ENCODE measurements at places on chromosomes 7 and 10. TPM values are rescaled to one million over a fixed set of nuclear protein-coding genes. Genes with fewer than 3 reads are reported as not detected.

DNA sequence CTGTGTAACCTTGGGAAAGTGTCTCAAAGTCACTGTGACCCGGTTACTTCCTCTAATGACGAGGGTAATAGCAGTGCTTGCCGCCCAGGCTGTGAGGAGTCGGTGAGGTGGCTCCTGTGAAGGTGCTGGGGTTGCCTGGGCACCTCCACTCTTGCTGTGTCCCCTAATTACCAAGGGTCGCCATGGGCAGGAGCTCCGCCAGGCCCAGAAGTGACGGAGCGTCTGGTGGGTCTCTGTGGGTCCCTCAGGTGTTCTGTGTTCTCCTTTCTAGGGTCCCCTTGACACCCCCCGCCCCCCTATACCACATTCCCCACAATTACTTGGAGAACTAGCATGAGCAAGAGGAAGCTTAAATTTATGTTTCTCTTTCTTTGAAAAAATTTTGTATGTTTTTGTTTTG lies 161.5 kb downstream of the WDR37 start:
- no peaks in the 10 kb centered on the region for H3K4me1 ChIP-seq
- H3K27me3 ChIP-seq, result no peaks in the 10 kb centered on the region
- H3K4me3 ChIP-seq, result no peak overlapping the region

- no peaks in the 10 kb centered on the region for H3K36me3 ChIP-seq
- no peaks in the 10 kb centered on the region for H3K4me1 ChIP-seq
- H3K27ac ChIP-seq, result no peak overlapping the region
- H3K4me3 ChIP-seq, result no peak overlapping the region
Measured at GRCh38 chr7:24434972-24435371, 138.3 kb upstream of the PALS2 start.

- no peaks in the 10 kb centered on the region for H3K27me3 ChIP-seq
- H3K27ac ChIP-seq, result no peak overlapping the region
- no peaks in the 10 kb centered on the region for H3K4me1 ChIP-seq
- H3K36me3 ChIP-seq, result no peaks in the 10 kb centered on the region
- DNase-seq, result no peak
Measured at GRCh38 chr10:61279400-61279799, 173.8 kb downstream of the TMEM26 start.

DNA sequence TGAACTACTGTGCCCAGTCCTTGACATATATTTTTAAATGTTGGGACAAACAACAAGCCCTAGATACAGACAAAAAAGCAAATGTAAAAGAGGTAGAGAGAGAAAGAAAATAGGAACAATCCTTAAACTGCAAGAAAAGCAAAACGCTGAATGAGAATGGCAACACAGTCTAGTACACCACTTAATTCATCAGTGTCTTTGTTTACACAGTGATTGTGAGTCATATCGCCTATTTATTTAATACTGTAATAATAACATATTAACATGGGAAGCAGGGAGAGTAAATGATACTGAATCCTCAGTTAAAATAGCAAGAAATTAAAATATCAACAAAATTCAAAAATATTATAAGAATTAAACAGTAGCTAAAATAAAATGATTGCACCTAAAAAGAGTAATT lies 9.8 kb upstream of the LRRTM3 start:
- H3K4me1 ChIP-seq, result no peaks in the 10 kb centered on the region
- H3K27me3 ChIP-seq, result no peaks in the 10 kb centered on the region
- H3K27ac ChIP-seq, result no peak overlapping the region
- no peak for DNase-seq

DNA sequence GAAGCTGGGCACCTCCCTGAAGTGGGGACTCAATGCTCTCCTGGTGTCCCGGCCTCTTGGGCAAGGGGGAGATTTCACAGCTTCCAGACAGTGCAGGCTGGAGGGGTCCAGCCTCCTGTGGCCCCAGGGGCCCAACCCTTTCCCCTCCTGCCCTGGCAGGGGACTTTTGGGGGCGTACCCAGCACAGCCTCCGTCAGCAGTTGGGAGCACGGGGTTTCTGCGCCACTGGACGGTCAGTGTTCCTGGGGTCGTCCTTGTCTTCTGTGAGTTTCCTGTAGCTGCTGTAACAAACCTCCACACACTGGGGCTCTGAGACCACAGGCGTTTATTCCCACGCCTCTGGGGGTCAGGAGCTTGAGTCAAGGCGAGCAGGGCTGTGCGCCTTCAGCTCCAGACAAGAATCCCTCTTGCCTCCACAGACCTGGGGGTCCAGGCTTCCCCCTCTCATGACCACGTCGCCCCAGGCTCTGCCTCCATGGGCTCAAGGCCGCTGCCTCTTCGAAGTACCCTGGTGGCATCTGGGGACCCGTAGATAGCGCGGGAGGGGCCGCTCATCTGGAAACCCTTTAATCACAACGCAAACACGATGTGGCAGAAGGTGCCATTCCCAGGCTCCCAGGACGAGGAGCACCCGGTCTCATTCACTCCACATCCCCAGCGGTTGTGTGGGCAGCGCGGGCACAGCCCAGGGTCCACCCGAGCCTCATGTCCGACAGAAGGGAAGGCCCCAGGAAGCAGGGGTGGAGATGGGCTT lies 14.0 kb downstream of the PWWP2B start:
- H3K4me3 ChIP-seq, result no peak overlapping the region
- peaks cover 40% of the 10 kb centered on the region for H3K4me1 ChIP-seq
- no peaks in the 10 kb centered on the region for H3K36me3 ChIP-seq
- no peak for DNase-seq

Gene GNGT1
- not detected for total RNA-seq

Gene PLEKHA8
- total RNA-seq, result 10.3 TPM

Gene ADGRA1
- not detected for total RNA-seq

Gene AFAP1L2
- 23.3 TPM for total RNA-seq

Measured in ovary (tissue), 10 donors.